Activated CD8-positive, alpha-beta T cell treated with anti-CD3 and anti-CD28 coated beads for 36 hours (primary cell): ENCODE measurements at places on chromosomes 13 and 19.

DNA sequence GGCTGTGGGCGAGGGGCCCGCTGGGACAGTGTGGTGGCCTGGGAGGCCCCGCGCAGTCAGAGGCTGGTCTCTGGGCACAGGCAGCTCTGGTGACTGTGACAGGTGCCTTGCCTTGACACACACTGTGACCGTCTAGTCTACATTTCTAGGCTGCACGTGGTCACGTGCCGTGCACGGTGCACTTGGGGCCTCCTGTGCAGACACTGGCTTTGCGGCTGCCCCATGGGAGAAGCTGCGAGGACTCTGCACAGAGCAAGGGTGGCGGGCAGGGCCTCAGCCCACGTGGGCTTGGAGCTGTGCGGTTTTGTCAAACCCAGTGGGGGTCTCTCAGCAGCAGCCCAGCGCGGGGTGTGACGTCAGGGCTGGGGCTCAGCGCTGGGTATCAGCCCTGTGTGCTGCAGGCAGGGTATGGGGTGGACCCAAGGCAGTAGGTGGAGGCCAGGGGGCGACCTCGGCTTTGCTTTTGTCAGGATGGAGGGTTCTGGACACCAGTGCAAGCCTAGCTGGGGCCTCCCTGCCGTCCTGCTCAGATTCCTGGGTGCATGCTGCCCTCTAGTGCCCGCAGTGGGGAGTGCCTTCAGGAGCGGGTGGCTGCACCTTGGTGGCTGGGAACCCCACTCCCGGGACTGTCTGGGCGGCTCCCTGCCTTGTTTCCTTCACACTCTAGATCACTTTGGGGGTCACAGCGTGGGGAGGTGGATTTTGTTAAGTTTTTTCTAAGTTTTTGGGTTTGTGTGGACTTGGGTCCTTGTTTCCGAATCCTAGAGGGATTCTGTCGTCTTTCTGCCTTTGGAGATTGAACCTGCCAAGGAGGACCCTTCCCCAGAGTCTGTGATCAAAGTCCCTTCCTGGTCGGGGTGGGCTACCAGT, 62.6 kb downstream of the KDM4B start:
- peak; percentile 87 for DNase-seq

- no peak for DNase-seq
Measured at GRCh38 chr13:24032252-24032651, 128.3 kb upstream of the SPATA13 start.

- DNase-seq: peak; percentile 31
Measured at GRCh38 chr13:35978607-35979316, 152.4 kb downstream of the DCLK1 start.

- DNase-seq: peak; percentile 92
Measured at GRCh38 chr13:76991432-76991795, 467 bp upstream of the CLN5 start.

GRCh38 chr13:90403330-90404082, 944.0 kb upstream of the MIR17HG start:
- DNase-seq: no peak

DNA sequence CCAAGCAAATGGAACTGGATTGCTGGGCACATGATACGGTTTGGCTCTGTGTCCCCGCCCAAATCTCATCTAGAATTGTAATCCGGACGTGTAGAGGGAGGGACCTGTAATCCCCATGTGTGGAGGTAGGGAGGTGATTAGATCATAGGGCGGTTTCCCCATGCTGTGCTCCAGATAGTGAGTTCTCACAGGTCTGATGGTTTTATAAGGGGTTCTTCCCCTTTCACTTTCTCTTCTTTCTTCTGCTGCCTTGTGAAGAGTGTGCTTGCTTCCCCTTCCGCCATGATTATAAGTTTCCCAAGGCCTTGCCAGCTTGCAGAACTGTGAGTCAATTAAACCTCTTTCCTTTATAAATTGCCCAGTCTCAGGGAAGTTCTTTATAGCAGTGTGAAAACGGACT, 32.6 kb upstream of the MTIF3 start:
- DNase-seq: no peak

DNA sequence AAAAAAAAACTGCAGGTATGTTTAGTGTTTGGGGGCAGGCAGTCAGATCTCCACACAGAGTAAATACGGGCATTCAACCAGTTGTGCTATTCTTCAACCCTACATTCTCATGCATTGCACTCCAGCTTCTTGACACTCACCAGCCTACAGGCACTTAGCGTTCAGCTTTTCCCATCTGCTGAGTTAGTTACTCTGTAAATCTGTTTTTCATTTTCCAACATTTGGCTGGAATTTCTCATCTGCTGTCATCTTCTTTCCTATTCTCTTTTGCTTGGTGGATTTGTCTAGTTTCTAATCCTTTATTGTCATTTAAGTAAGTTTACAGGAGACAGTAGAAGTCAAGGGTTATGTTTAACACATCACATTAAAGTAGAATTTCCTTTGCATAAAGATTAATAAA, 1318.9 kb downstream of the OLFM4 start:
- no peak for DNase-seq

GRCh38 chr19:52659013-52659412, 20.9 kb upstream of the ZNF83 start:
- no peak for DNase-seq

DNA sequence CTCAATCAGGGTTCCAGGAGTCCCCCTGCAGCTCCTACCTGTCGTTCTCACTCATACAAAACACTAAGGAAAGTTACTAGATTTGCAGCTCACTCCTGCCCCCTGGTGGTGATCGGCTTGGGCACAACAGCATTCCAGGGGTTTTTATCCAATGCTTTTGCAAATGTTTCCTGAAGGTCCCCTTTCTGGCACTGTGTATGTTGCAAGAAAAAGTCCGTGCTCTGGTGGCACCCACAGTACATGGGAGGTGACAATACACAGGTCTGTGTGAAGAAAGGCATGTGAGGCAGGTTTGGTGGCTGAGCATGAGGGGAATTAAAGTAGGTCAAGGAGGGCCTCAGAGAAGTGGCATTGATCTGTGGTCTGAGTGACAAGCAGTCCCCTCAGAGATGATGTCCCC, 8.6 kb upstream of the TYK2 start:
- DNase-seq: peak; percentile 89

- DNase-seq: no peak
Measured at GRCh38 chr19:30325676-30326392, 46.4 kb upstream of the ZNF536 start.

- DNase-seq: no peak
Measured at GRCh38 chr13:31968473-31968872, 63.1 kb upstream of the FRY start.

GRCh38 chr13:66675620-66676019, 554.5 kb downstream of the PCDH9 start:
- DNase-seq: no peak

- DNase-seq: no peak
Measured at GRCh38 chr19:2923510-2923909, 21.3 kb downstream of the ZNF77 start.

DNA sequence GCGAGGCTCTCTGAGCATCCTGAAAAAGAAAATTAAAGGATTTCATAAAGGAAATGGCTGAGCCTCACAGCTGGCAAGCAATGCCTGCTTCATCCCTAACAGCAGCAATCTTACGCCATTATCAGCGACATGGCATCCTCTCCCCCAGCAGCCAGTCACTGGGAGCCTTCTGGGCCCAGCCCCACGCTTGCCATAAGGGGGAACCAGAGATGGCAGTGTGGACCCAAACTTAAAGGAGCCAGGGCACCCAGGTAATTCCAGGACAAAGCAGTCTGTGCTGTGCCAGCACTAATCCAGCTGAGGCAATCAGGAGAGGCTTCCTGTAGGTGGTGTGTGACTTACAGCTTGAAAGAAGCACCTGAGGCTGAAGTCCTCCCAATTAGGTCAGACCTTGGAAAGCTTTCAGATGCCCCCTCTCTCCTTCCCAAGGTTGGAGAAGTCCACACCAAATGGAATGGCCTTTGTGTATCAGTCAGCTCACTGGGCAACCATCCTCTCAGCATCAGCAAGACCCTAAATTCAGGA, 10.3 kb downstream of the VSTM2B start:
- no peak for DNase-seq

- no peak for DNase-seq
Measured at GRCh38 chr13:52646967-52647366, 4.7 kb downstream of the HNRNPA1L2 start.
